ENCODE measurements at places on chromosomes 11 and 22.
A peak's percentile ranks its signal among the peaks of the same experiment; 100 is the strongest.

- peak; percentile 61 for DNase-seq
These were observed 8.3 kb downstream of the NDUFV1 start for GRCh38 chr11:67614730-67615714.

DNA sequence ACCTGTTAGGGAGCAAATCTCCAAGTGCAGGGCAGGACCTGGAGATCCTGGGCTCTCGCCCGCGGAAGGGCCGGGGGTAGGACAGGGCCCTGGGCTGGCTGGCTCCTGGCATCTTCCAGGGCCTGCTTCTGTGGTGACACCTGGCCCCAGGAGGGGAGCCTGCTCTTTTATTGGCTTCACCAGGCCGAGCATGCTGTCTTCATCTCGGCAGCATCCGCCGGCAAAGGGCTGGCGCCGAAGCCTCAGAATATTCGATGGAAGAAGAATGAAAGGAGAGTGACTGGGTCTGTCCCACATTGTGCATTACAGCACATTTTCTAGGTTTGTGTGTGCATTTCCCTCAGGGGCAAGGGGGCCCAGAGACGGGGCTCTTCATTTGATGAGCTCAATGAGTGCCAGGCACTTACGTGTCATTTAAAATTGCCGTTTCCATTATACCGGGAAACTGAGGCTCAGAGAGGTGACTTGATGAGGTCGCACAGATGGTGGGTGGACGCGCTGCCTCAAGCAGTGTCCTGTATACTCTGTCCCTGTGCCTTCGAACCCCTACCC lies 70.0 kb downstream of the RBX1 start:
- DNase-seq, result no peak

- DNase-seq, result no peak
These were observed 36.1 kb downstream of the NEU3 start for GRCh38 chr11:75024764-75025211.

DNA sequence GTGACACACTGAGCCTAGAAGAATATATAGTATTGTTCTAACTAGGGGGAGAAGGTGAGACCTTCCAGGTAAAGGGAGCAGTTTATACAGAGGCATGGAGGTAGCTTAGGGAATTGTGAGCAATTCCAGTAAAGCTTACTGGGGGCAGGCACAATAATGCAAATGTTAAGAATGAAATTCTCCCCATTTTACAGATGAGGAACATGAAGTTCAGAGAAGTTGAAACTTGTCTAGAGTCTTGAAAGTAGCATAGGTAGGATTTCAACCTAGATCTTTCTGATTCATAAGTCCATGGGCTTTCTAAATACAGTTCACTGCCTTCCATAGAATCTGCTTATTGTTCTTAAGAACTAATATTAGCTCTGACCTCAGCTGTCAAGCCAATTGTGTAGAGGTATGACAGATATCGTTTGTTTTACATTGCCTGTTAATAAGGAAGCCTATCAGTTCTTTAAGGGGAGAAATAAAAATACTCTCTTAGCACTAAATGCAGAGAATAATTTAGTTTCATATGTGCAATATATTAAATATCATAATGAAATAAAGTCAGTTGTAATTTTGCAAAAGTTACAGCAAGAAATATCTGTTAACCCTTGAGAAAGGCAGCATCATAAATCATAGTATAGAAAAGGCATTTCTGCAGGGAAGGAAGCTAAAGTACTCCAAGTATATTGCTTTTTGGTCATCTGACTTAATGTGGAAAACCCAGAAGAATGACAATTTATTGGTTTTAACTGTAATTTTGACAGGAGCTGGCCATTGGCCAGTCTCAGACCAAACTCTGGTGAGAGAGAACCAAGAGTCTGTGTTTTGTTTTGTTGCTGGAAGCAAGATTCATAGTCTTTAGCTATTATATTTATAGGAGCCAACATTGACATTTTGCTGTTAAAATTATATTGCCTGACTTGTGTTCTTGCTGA lies 181.8 kb downstream of the UVRAG start:
- DNase-seq, result peak; percentile 14

- DNase-seq, result no peak
These were observed 12.1 kb upstream of the BTBD10 start for GRCh38 chr11:13475091-13475490.

- DNase-seq, result no peak
These were observed 274.9 kb upstream of the MPPED2 start for GRCh38 chr11:30861064-30861463.

DNA sequence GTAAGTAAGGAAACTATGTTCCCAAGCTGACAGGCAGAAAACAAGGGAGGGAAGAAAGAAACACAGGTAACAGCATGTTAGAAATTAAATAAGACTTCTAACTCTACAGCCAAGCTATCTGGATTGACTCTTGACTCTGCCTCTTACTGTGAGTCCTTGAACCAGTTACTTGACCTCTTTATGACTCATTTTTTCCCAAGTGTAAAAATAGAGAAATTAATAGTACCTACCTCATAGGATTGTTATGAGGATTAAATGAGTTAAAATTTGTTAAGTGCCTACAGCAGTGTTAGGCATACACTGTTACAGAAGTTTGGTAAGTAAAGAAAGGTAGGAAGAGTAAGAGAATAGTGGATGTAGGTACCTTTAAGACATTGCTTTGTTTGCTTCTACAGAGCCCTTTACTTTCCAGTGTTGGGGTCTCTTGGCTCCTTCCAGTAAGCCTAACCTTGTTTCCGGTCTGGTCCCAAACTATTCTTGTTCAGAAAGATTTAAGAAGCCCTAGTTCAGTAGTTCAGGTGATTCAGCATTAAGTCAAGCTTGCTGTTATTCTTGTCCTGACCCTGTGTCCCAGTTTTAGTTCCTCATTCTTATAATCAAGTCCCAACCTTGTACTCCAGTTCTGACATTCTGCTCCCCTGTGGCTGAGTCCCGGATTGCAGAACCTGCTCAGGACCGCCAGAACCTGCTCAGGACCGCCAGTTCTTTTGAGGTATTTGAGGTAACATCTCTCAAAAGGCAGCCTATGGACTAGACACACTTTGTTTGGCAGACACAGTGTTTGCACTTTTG lies 963.4 kb upstream of the CCDC90B start:
- no peak for DNase-seq

- no peak for DNase-seq
These were observed 1178.3 kb downstream of the LRRC4C start for GRCh38 chr11:40281052-40281580.

DNA sequence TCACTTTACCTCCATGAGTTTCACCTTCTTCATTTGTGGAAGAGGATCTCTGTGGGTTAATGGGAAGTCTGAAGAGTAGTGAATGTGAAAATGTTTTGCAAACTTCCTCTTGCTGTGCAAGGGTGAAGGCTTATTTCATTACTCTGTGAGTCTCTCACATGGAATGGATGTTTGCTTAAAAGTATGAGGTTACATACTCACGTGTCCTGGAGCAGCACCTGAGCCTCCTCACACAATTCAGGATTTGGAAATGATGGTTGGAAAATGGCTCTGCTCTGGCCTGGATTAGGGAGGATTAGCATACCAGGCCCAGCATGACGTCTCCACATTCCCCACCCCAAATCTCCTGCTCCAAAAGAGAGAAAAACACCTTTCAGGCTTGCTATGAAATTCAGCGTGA lies 4.8 kb downstream of the GRAMD1B start:
- no peak for DNase-seq

GRCh38 chr22:48704335-48704734 lies 1123.3 kb downstream of the BRD1 start:
- no peak for DNase-seq

DNA sequence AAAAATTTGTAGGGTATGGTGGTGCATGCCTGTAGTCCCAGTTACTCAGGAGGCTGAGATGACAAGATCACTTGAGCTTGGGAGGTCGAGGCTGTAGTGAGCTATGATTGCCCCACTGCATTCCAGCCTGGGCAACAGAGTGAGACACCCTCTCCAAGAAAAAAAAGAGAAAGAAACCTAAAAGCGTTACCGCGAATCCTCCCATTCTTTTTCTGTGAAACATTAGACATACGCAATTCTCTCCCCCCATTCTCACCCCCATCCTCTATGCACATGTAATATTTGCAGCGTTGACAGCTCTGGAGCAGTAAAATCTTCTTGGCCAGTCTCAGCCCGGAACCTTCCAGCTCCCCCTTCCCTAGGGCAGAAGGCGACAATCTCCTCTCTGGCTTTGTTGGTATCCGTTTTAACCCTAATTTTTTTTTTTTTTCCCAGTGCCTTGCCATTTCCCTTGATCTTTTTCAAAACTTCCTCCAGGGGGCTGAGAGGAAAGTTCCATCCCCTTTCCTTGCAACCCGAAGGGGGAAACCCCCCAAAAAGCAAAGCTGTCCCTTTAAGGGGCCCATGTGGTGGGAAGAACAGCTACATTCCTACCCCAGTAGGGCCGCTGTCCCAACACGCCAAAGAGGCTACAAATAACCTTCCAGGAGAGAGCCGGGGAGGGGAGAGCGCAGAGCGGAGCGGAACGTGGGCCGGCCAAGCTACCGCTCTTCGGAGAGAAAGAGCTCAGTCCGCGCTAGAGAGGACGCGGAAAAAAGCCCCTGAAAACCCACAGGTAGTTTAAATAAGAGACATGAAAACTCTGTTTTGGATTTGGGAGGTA lies 1.9 kb downstream of the LRP4 start:
- peak; percentile 82 for DNase-seq

DNA sequence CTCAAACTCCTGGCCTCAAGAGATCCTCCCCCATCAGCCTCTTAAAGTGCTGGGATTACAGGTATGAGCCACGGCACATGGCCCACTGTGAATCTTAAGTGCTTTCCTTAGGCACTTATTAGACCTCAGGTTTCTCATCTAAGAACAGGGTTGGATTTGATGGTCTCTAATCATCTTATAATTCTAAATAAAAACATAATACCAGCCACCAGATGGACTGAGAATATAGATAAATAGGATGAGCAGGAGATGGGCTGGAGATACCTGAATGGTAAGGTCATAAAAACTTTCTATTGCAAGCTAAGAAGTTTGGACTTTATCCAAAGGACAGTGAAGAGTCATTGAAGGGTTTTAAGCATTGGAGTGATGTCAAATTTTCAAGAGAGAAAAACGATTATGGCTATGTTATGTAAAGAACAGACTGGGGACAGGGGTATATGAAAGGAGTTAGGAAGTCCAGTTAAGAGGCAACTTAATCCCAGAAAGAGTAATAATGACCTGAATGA lies 85.2 kb downstream of the RELT start:
- no peak for DNase-seq

- no peak for DNase-seq
These were observed 644 bp downstream of the SPTY2D1 start for GRCh38 chr11:18633256-18634139.

DNA sequence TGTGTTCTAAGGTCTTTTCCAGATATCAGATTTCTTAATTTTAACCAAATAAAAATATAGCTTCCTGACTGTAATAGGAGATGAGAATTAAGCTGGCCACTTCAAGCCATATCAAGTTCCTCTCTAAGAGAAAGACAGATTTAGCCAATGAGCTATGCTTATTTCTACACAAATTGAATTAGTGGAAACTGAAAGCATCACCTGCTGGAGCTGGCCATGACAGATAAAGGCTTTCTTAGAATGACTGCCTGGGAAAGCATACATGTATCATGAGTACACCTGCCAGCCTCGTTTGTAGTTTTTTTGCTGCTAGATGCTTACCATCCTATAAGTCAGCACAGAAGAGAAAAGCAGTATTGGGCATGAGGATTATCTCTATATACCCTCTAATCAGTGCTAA lies 53.5 kb upstream of the DBX1 start:
- DNase-seq, result no peak

DNA sequence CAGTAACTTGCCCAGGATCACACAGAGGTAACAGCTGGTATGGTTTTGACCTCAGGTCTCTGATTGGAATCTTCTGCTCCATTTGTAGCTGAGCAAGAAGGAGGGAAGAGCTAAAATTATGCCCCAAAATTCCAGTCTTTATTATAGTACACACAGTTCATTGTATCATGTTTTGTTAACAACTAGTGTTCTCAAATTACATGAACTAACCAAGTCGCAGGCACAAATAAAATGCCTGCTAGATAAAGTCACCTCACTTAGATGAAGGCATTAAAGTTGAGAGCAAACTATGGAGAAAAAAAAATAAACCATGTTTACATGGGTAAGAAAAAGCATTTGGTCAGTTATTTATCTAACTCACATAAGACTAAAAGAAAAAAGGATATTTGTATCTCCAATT lies 58.8 kb downstream of the PDGFD start:
- DNase-seq, result no peak

DNA sequence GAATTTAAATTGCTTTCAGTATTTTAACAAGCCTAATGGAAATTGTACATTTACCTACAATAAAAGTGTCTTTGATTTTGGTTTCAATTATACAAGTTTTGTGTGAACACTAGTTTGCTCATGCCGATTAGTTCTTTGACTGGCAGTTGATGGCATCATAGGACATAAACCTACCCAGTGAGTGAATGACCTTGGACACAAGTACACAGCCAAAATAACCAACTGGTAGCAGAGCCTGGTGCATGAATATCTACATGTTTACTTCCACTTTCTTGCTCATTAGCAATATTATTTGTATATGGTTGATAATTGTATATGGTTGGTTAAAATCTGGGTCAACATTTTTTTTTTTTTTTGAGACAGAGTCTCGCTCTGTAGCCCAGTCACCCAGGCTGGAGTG lies 37.8 kb downstream of the STIM1 start:
- no peak for DNase-seq

DNA sequence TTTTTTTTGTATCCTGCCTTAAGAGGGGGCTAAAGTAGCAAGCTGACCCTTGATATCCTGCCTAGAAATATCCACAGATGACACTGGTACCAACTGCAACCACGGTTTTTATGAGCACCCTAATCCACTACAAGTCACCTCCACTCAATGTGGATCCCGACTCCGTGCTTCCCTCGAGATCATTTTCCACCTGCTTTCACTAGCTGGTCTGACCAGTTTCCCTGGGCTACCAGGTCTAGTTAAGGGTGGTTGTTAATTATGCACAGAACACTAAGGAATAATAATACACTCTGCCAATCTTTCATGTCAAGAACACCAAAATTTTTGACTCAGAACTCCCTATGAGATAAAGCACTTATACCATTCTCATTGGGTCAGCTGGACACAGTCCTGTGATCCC lies 82.3 kb downstream of the ABTB2 start:
- DNase-seq, result no peak

- DNase-seq, result no peak
These were observed at the start of gene BBOX1 for GRCh38 chr11:27040302-27041115. BBOX1 (plus strand) TSS chr11:27040815; CDS start chr11:27055431, 14,616 bp downstream.

DNA sequence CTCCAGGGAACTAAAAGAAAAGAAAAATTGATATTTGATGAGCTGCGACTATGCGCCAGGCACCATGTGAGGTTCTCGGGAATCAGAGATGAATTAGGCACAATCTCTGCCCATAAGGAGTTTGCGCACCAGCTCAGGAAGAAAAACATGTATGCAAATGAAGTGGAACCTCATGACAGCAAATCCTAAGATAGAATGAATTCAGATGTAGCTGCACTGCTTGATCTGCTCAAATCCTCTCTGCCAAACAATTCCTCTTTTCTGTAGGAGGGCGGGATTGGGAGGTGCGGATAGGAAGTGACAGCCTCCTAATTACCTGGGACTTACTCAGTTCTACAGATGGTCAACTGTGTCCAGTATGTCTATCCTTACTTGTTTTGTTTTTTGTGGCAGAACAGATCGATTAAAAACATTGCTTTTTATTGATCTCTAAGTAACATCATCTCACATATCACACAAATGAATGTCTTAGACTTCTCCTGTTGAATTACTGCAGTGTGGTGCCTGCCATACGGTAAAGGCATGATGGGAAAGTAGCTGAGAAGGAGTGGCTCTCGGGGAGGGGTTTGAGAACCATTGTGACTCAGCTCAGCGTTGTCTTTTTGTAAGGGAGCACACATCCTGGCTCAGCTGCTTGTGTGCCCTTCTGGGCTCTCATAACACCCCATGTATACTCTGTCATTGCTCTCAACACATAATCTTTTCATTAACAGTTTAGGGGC lies 13.9 kb downstream of the CRTAM start:
- DNase-seq, result no peak
